ENCODE measurements at places on chromosomes 3 and 15.

DNA sequence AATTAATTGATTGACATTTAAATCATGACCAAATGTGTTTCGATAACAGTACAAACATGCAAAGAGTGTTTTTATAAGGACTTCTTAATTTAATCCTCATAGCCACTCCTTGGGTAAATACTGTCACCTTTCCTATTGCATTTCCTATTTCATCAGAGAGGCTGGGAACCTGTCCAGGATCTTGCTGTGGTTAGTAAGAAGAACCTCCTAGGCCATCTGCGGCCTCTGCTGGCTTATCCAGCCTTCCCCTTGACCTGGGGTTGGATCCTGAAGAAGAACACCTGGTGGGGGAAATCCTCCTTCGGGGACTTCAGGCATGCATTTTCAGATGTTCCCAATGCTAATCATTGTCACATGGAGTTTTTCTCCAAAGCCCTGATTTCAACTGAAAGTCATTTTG is 25.5 kb downstream of the GLDN start:
- DNase-seq = no peak

- DNase-seq = no peak
These were observed 23.9 kb downstream of the SLC30A4 start for GRCh38 chr15:45498701-45499100.

GRCh38 chr3:177430653-177431052 is 233.4 kb upstream of the TBL1XR1 start:
- DNase-seq = no peak

GRCh38 chr3:42504334-42505127 is 2.1 kb downstream of the VIPR1 start:
- DNase-seq = peak; percentile 30

- no peak for DNase-seq
These were observed 88.8 kb upstream of the PLXND1 start for GRCh38 chr3:129695230-129695629.

GRCh38 chr3:138112362-138112761 is 3.0 kb downstream of the DZIP1L start:
- DNase-seq = no peak

DNA sequence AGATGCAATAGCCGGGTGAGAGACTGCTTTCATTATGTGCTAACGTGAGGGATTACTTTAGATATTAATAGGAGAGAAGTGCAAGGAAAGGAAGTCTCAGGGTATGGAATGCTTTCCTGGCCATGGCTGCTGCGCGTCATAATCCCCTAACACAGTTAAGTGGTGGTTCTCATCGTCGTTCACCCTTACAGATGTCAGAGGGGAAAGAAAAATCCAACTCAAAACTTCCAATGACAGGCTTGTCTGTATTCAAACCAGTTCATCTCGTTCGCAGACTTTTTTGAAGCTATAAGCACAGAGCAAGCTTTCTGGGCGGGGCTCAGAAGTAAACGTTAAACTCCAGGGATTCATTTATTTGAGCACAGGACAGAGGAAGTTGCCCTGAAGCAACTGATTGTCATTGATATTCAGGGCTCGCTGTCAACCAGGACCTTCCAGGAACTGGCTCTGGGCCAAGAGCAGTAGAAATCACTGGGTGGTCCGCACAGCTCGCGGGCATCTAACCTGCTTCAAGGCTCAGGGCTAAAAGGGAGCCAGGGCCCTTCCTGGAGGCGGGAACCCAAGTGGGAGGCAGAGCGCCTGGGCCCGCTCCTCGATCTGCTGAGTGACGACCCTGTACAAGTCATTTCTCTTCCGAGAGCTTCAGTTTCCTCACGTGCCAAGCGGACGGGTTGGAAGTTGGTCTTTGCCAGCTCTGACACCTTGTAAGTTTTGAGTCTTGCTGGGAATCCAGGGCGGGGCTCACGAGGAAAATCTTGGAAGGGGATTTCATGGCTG is 1.1 kb upstream of the LPP start:
- peak; percentile 38 for DNase-seq

DNA sequence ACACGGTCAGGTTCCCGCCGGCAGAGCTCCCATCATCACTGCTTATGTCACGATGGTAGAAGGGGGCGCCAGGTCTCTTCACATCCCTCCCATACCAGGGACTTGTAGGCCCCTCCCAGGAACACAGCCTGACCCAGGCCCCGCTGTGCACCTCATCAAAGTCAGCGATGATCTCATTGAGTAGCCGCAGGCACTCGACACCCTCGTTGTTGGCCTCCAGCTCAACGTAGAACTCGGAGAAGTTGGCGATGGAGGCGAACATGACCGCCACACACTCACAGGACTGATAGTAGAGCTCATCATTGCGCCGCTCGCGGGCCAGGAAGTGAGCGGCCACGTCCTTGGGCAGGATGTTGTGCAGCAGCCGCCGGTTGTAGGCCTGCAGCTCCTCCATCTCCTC is 89.2 kb downstream of the SEC22A start:
- DNase-seq = no peak

DNA sequence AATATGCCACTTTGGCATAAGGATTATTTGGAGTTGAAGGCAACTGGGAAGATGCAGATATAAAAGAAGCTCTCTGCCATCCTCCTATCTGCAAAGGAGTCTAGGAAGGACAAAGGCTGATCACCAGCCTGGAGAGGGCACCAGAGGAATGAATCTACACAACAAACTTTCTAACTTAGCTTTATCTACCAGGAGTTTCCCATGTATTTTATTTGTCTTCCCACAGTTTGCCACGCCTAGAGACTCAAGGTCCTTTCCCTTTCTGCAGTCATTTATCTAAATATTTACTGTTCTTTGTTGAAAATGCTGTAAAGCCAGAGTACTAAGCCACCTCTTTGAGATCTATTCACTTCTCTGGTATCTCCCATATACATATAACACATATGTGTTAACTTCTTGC is 32.2 kb downstream of the GPR176 start:
- no peak for DNase-seq

DNA sequence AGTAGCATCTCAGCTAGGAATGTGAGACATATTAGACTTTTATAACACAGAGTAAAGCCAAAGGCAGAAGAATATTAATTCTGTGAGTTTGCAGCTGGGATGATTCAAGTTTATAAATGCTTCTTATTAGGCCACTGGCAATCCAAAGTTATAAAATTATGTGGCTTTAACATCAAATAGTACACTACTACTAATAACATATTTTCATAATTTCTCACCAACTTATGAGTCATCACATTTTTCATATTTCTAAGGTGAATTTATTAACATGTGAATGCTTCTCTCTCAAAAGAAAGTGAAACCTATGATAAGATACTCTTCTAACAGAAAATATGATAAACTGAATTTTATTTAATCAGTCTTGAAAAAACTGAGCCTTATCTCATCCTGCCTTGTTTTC is 1348.2 kb upstream of the ALCAM start:
- no peak for DNase-seq

- DNase-seq = peak; percentile 78
These were observed 77.2 kb upstream of the SLC6A11 start for GRCh38 chr3:10738688-10739372.

DNA sequence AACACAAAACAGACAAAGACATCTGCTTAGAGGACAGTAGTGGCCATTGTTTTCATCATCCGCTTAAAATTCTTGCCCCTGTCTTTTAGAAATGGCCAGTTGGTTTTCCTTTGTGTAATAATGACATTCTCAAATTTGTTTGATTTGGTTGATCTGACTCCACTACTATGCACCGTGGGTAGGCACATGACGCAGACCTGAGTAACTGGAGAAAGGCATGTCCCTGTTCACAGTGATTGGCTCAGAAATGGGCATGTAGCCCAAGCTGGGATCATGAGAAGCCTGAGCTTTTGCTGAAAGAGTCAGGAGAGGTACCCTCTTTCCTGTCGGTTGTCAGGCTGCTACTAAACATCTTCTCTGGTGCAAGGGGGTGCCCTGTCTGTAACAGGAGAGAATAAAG is 36.6 kb upstream of the MAGI1 start:
- no peak for DNase-seq

DNA sequence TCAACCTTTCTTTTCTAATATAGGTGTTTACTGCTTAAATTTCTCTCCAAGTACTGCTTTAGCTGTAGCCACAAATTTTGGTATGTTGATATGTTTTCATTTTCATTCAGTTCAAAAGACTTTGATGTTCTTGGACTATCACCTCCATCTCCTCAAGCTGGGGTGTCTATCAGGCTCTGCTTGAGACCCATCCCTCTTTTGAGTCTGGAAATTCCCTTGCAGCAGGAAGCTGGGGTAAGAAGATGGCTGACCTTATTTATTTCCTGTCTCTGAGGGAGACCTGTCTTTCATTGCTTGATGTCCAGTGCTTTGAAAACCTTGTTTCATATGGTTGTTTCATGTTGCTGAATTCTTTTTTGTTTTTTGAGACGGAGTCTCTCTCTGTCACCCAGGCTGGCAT is 60.5 kb upstream of the ADPGK start:
- DNase-seq = no peak

GRCh38 chr3:23495507-23495906 is 292.4 kb downstream of the UBE2E2 start:
- DNase-seq = no peak

DNA sequence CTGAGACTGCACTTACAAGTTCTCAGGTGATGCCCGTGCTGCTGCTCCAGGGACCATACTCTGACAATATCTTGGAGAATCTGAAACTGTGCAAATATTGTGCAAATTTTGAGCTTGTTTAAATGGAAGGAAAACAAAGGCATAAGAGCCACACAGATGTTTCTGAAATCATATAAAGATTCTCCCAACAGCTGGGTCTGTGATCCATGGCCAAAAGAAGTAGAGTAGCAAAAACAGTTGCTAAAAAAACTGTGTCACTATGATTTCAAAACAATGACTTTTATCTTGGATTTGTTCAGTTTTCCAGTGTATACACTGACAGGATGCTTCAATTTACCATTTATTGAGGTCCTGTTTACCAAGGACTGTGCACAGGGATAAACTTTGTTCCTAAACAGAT is 25.3 kb downstream of the NPTN start:
- DNase-seq = no peak

GRCh38 chr3:37945807-37946530 is 44.6 kb upstream of the VILL start:
- peak; percentile 29 for DNase-seq

DNA sequence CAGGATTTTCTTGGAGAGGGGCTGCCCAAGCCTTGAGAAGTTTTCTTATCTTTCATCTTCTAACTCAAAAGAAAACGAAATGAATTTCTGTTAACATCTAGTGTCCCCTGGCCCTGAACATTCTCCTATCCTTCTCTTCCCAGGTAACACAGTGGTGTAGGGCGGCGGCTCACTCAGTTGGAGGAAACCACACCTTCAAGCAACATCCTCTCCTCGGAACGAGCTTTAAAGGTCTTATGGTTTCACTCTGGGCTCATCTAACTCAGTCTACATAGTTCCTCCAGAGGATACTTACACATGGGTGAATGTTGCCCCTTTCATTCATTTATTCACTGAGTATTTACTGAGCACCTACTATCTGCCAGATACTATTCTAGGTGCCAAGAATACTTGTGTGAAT is 31.0 kb upstream of the KLHL6 start:
- DNase-seq = no peak

DNA sequence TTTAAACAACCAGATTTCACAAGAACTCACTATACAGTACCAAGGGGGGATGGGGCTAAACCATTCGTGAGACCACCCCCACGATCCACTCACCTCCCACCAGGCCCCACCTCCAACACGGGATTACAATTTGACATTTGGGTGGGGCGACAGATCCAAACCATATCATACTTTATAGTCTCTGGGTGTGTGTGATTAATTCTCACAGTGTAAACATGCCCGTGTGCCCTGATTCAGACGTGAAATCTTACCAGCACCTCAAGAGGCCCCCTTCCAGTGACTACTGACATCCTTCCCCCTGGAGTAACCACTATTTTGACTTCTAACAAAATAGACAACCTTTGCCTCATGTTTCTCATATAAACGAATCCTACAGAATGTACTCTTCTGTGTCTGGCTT is 5.0 kb upstream of the PDIA5 start:
- DNase-seq = no peak

DNA sequence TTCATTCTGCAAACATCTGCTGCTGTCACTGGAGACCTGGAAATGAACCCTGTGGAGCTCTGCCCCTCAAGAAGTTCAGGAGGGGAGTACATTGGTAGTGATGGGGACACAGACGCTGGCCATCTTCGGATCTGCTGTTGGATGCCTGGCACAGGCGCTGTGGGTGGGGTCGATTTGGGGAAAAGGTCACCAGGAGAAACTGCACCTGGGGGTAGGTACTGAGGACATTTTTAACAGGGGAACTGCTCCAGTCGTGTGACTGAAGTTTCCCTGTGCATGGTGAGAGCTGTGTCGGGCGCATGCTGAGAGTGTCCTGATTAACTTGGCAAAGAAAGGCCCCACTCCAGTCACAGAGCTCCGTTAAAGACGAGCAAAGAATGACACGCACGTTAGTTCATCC is 3.4 kb downstream of the UROC1 start:
- no peak for DNase-seq

DNA sequence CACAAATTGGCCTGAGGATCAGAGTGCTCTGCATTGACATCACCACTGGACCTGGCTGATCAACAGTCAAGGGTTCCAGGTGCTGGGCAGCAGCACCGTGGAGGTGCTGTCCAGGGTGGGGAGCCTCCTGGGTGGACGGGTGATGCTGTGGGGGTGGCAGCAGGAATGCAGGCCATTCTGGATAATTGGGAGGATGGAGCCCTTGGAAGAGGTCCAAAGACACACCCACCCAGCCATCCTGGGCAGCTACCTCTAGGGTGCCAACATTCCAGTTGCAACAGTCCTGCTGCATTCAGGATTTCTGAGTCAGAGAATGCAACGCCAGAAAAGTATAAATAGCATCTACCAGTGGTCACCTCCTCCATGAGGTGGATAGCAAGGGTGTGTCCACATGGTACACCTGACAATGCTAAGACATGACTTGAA is 26.8 kb downstream of the STARD5 start:
- no peak for DNase-seq

GRCh38 chr3:97954228-97954827 is 17.9 kb downstream of the RIOX2 start:
- no peak for DNase-seq
